ENCODE measurements at places on chromosomes 16 and 17.

GRCh38 chr17:29126268-29126930 is 53.8 kb downstream of the MYO18A start:
- DNase-seq, result no peak

DNA sequence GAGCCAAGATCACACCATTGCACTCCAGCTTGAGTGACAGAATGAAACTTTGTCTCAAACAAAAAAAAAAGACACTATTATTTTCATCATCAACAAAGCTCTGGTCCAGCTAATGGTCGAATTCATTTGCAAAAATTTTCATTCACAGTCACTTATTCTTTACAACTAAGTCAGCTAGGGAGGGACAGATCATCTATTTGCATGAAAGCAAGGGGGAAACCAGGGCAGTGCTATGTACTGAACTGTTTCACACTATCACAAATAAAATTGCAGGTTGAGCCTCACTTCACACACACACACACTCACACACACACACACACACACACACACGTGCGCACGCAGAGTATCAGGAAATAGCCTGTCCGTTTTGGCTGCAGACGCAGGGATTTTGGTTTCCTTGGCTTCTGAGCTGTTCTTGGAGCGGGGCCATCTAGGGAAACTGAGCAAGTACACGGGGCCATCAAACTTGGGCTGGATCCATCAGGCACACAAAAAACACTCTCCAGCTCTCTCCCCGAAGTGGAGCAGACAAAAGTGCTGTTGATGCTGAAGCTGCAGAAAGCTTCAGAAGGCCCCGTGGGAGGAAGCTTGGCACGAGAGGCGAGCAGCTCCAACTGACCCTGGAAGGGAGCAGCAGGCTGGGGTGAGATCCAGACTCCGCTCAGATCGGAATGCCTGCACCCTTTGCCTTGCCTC is 44.3 kb upstream of the HELZ start:
- DNase-seq, result peak; percentile 87

GRCh38 chr17:10087355-10087754 is 111.1 kb downstream of the GAS7 start:
- no peak for DNase-seq

GRCh38 chr16:87203060-87203656 is 114.0 kb downstream of the C16orf95 start:
- DNase-seq, result peak; percentile 85

DNA sequence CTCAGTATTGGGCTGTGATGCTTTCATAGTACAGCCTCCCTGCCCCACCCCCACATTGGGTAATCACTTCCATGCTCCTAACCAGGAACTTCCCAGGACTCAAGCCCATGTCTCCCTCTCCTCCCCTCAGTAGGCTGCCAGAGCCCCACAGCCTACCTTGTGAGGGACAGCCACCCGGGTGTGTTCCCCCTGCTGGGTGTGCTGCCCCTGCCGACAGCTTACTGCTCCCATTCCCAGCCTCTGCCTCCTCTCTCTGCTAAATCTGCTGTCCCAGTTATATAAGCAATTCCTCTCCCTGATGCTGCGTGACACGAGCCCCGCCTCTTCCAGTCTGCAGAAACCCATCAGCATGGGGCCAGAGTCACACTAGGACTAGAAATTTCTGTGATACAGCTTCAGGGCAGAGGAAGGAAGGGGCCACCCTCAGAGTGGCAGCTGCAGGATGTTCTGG is at the start of gene RSKR:
Gene RSKR, minus strand, starts transcription at position 255 of the 451 bp plus-strand sequence. Its CDS starts 24 bp downstream, at position 231.
- no peak for DNase-seq

GRCh38 chr17:45363498-45363897 is 46.7 kb upstream of the MAP3K14 start:
- DNase-seq, result no peak

GRCh38 chr17:40554646-40555295 is 10.5 kb downstream of the CCR7 start:
- DNase-seq, result no peak
